ENCODE measurements at places on chromosomes 3 and 15.

GRCh38 chr3:121722411-121722810 lies 27.1 kb downstream of the GOLGB1 start:
- DNase-seq, result no peak

- DNase-seq, result no peak
Observed at GRCh38 chr3:32681811-32682210, 3.2 kb upstream of the CNOT10 start.

DNA sequence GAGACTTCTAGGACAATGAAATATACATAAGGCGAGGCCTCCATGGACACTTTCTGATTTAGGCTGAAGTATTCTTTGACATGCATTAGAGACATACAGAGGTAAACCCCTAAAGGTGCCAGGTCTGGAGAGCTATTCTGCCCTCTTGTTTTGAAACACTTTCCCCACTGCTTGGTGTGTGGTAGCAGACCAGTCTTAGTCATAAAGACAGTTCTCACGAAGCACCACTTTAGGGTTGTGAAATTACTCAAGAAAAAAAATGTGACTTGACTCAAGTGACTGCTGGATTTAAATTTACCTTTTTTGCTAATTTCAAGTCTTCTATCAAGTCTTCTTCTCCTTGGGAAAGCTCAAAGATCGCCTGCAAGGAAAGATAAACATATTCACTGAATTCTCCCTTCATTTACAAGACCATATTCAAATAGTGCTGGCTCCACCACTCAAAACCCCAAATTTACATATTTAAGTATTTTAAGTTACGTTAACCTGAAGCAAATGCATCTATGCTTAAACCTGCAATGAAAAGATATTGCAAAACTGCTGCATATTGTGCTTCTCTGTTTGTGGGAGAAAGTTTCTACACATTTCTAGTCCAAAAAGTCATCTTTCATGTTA lies 48.4 kb downstream of the ARHGEF3 start:
- DNase-seq, result no peak

DNA sequence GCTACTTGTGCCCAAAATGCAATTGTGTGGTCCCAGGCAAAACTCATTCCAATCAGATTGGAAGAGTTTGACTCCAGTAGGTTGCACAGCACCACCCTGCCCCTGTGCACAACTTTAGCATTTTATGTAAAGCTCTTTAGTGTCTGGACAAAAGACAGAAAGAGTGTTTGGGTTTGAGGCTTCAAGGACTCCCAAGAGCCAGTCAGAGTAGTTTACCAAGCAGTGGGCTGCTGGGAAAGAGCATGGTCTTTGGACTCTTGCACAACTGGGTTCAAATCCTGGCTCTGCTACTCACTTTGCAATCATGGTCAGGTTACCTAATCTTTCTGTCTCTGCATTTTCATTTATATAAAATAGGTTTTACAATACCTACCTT lies 75.8 kb upstream of the UMPS start:
- no peak for DNase-seq

- no peak for DNase-seq
Observed at GRCh38 chr15:91549581-91549980, 303.9 kb upstream of the SLCO3A1 start.
